Activated T-helper 2 cell treated with anti-CD3 and anti-CD28 coated beads, Interferon-gamma antibody, Interleukin-2, Interleukin-4, amounts not matched to agents 10 μg/mL and 5 μg/mL and 100 μg/mL, durations not matched to agents 14 hours and 24 hours and 36 hours (primary cell): ENCODE measurements at places on chromosomes 5 and 9. TPM values are rescaled to one million over a fixed set of nuclear protein-coding genes. Genes with fewer than 3 reads are reported as not detected.

- H3K27ac ChIP-seq: peak within 1 kb of the TSS; percentile 99
- peak; percentile 49 for DNase-seq
- H3K27me3 ChIP-seq: peaks cover 9% of the 10 kb centered on the region
- H3K4me3 ChIP-seq: peak within 1 kb of the TSS; percentile 98
- H3K4me1 ChIP-seq: peaks cover 19% of the 10 kb centered on the region
- peaks cover 4% of the 10 kb centered on the region for H3K36me3 ChIP-seq
Measured at GRCh38 chr9:130834371-130835336, at the start of gene ABL1. TSS of gene ABL1 (plus strand) at chr9:130835254. CDS start at chr9:130835447, 193 bp downstream.

CDC20B gene
- total RNA-seq: 0.18 TPM in 1 of 2 replicates, not detected in the other

LCN9 gene
- not detected in 2 replicates for total RNA-seq

HACD4 gene
- total RNA-seq: 2.2 and 2.4 TPM in 2 replicates

DNA sequence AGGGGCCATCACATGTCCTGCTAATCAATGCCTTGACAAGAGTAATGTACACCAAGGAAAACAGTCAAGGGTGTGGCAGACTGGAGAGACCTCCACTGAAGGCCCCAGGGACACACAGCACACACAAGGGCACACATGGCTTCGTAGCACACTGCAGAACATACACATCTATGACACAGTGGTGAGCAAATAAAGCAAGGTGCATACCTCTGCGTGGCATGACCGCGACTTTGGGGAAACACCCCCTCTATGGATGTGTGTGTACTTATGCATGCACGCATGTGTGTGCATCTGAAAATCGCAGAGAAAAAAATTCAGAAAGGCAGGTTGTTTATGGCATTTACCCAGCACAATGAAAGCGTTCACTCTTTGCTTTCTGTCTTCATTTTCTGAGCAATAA lies 20.5 kb downstream of the SEMA4D start:
- peak overlapping the region; percentile 97 for H3K27ac ChIP-seq
- H3K4me1 ChIP-seq: peaks cover 74% of the 10 kb centered on the region
- DNase-seq: no peak
- peaks cover 88% of the 10 kb centered on the region for H3K36me3 ChIP-seq

DNA sequence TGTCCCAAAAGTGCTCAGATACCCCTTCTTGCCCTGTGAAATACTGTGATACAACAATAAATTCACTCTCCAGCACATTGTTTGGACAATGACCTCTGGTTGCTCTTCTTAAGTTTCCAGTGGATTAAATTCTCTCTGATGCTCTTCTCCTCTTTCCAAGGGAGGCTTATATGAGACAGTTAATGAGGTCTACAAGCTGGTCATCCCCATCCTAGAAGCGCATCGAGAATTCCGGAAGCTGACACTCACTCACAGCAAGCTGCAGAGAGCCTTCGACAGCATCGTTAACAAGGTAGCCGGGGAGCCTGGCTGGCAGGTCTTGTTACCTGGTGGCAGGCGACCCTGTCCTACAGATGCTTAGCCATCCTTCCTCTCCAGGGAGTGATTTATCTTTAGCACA lies 226.5 kb downstream of the DOCK8 start:
- DNase-seq: no peak
- H3K4me1 ChIP-seq: peaks cover 11% of the 10 kb centered on the region
- peaks cover 85% of the 10 kb centered on the region for H3K36me3 ChIP-seq

DNA sequence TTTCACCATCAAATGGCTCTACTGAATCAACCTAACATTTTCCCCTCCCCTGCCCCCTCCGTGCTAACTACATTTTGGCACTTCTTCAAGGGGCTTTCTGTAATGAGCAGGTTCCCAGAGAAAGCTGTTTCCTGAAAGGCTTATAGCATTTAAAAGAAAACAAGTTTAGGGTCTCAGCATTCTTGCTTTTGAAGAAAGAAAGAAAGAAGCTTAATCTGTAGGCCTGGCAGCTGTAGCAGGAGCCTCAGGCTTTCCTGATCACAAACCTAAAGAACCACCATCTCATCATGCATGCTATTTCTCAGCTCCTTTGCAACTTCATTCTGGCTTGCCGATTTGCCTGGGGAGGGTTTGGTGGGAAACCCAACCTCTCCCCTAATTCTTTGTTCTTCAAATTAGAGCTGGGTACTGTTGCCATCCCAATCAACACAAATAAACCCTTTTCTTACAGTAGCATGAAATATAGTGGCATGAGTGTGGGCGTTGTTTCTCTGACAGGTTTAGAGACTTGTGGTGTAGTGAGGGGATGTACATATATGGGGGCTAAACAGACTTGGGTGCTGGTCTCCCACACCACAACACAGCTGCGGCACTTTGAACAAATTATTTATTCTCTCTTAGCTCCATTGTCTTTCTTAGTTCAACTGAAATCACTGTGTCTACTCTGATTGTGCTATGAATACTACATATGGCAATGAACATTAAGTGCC lies 160.5 kb upstream of the TNC start:
- H3K4me3 ChIP-seq: no peak overlapping the region
- H3K27ac ChIP-seq: no peak overlapping the region
- no peaks in the 10 kb centered on the region for H3K4me1 ChIP-seq

DNA sequence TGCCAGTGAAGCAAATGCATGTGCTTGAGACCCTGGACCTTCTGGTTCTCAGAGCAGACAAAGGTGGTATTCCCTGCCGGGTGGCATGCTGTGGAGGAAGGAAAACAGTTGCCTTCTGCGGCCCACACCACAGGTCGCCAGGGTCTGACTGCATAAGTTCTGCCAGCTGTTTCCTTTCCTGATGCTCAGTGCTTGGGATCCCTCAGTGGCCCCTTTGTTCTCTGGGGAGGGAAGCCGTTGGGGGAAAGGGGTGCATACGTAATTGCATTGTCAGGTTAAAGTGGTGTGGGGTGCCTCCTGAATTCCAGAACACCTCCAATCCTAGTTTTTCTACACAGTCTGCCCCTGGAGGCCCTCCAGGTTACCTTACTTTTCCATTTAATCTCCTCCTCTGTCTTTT lies 43.1 kb upstream of the SLC2A8 start:
- peaks cover 36% of the 10 kb centered on the region for H3K27me3 ChIP-seq
- DNase-seq: no peak
- no peaks in the 10 kb centered on the region for H3K4me1 ChIP-seq
- no peak overlapping the region for H3K27ac ChIP-seq

CSNK1A1 gene
- 176 and 194 TPM in 2 replicates for total RNA-seq

DNA sequence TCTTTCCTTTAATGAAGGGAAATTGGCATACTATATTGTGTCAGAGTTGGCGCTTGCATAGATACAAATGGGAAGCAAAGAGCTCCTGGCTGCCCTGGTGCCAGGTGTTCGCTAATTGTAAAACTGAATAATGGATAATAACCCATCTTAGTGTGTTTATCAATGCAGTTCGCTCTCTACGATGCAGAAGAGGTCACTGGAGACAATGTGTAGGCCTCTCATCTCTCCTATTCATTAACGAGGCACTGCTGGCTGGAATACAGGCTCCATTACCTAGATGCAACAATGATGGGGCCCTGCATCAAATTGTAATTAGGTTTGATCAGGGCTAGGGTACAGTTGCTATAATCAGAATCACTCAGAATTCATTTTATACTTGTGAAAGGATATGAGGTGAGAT lies 171.0 kb downstream of the RMI1 start:
- peaks cover 13% of the 10 kb centered on the region for H3K27me3 ChIP-seq
- H3K27ac ChIP-seq: no peak overlapping the region
- no peak overlapping the region for H3K4me3 ChIP-seq
- no peaks in the 10 kb centered on the region for H3K36me3 ChIP-seq
- no peaks in the 10 kb centered on the region for H3K4me1 ChIP-seq

- H3K4me3 ChIP-seq: peak overlapping the region; percentile 92
- H3K4me1 ChIP-seq: peaks cover 42% of the 10 kb centered on the region
- H3K36me3 ChIP-seq: peaks cover 24% of the 10 kb centered on the region
Measured at GRCh38 chr5:177312649-177313181, 1.0 kb upstream of the MXD3 start.

GRCh38 chr9:967436-967835 lies 9.0 kb upstream of the DMRT3 start:
- H3K4me3 ChIP-seq: no peak overlapping the region
- no peak overlapping the region for H3K27ac ChIP-seq
- no peak for DNase-seq
- H3K27me3 ChIP-seq: peaks cover 83% of the 10 kb centered on the region
- H3K4me1 ChIP-seq: peaks cover 5% of the 10 kb centered on the region

AMACR gene
- total RNA-seq: 8.3 and 9.0 TPM in 2 replicates

- H3K4me3 ChIP-seq: no peak overlapping the region
- H3K36me3 ChIP-seq: no peaks in the 10 kb centered on the region
- no peak for DNase-seq
- no peaks in the 10 kb centered on the region for H3K27me3 ChIP-seq
- H3K27ac ChIP-seq: no peak overlapping the region
- no peaks in the 10 kb centered on the region for H3K4me1 ChIP-seq
Measured at GRCh38 chr5:153530357-153531143, 40.1 kb downstream of the GRIA1 start.

DNA sequence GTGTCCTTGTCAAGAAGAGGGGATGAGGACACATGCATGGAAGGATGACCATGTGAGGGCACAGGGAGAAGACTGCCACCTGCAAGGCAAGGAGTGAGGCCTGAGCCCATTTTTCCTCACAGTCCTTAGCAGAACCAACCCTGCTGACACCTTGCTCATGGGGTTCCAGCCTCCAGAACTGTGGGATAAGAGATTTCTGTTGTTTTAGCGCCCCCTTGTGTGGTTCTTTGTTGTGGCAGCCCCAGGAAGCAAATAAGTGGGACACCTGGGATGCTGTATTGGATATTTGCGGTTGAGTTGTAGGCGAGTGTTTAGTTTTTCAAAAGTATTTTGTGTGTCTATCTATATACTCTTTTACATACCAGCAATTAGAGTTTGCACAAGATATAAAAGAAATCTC lies 206.4 kb downstream of the NXNL2 start:
- H3K27me3 ChIP-seq: peaks cover 19% of the 10 kb centered on the region
- no peak overlapping the region for H3K27ac ChIP-seq
- DNase-seq: no peak
- no peaks in the 10 kb centered on the region for H3K4me1 ChIP-seq
